ENCODE measurements at places on chromosomes 3 and 15.

- DNase-seq: no peak
Observed at GRCh38 chr3:68515237-68515636, 417.1 kb downstream of the TAFA4 start.

- DNase-seq: no peak
Observed at GRCh38 chr3:151560738-151561137, 99.9 kb upstream of the IGSF10 start.

- no peak for DNase-seq
Observed at GRCh38 chr3:148457886-148458285, 239.8 kb upstream of the AGTR1 start.

DNA sequence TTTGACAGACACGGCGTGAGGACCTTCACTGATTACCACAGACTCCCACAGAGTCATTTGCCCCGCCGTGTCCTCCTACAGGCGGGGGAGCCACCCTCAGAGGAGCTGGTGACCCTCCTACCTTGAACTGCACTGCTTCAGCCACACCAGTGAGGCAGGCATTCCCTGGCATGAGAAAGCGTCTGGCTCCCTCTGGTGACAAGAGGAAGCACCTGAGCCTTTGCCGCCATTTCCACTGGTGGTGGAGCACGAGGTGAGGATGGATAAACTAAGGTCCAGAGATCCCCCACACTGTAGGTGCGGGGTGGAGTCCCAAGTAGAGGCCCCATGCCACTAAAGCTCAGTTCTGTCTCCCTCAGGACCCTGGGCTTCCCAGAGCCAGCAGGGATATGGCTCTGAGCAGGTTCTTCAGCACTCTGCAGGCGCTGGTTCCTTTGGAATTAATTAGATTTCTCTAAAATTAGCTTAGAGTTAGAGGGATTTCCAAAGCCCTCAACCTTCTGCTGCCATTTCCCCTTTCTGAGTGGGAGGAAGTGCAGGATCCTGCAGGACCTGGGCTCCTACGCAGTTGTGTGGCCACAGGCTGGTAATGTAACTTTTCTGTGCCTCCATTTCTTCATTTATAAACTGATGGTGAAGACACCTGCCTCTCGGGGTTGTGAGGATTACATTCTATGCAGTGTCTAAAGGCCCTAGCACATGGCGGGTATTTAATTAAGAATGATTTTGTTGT lies 224.0 kb downstream of the SLCO3A1 start:
- DNase-seq: peak; percentile 36

GRCh38 chr15:96331144-96331944 lies 844 bp downstream of the NR2F2 start:
- DNase-seq: no peak

DNA sequence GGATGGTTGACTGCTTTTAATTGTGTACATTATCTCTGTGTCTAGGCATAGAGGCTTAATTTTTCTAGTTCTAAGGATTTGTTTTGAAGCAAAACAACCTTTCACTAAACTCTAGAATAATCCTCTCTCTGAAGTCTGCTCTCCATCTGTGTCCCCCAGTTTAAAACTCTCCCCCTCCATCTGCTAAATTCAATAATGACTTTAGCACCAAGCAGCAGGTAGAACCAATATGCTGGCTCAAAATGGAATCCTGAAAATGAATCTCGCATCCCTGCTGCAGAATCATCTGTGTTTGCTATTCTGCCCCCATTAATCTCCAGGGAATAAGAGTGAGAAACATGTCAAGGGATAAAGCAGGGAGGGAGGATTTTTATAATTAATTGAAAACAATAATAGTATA lies 111.8 kb downstream of the TUSC7 start:
- no peak for DNase-seq

GRCh38 chr15:40452296-40453090 lies 11.7 kb downstream of the BAHD1 start:
- DNase-seq: no peak

GRCh38 chr3:11719406-11720303 lies 75.9 kb upstream of the VGLL4 start:
- DNase-seq: peak; percentile 71

GRCh38 chr3:143526011-143526545 lies 322.2 kb downstream of the SLC9A9 start:
- DNase-seq: no peak

DNA sequence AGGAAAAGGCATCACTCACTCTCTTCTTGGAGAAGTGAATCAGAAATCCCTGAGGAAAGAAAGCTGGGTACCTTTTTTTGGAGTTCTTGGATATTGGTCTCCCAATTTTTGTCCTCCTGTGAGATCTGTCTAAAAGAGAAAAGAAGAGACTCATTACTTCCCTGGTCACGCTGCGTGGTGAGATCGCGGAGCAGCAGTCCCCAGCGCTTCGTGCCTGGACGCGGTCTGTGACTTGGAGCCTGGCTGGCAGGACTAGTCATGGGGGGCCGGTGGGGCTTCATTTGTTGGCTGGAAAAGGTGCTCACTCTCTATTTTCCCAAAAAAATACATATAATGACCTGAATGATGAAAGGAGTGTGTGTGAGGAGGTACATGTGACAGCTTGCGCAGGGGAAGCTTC lies 144.0 kb downstream of the OCA2 start:
- DNase-seq: no peak

GRCh38 chr3:51657234-51657633 lies 13.8 kb upstream of the TEX264 start:
- no peak for DNase-seq

DNA sequence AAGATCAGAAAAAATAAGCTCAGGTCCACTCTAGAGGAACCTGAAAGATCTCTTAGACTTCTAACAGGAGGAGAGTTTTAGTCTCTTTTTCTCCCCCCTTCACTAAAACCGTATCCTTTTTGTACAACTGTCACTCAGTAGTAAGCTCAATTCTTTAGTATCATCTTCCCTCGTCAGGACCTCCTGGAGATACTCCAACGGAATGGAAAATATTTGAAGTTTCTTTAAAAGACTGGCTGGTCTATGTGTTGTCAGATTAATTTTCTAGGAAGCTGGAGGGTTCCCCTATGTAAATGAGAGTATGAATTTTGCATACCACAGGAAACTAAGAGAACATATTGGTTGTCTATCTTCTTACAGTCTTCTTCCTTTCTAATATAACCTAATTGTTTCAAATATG lies 747.7 kb upstream of the CBLB start:
- no peak for DNase-seq

DNA sequence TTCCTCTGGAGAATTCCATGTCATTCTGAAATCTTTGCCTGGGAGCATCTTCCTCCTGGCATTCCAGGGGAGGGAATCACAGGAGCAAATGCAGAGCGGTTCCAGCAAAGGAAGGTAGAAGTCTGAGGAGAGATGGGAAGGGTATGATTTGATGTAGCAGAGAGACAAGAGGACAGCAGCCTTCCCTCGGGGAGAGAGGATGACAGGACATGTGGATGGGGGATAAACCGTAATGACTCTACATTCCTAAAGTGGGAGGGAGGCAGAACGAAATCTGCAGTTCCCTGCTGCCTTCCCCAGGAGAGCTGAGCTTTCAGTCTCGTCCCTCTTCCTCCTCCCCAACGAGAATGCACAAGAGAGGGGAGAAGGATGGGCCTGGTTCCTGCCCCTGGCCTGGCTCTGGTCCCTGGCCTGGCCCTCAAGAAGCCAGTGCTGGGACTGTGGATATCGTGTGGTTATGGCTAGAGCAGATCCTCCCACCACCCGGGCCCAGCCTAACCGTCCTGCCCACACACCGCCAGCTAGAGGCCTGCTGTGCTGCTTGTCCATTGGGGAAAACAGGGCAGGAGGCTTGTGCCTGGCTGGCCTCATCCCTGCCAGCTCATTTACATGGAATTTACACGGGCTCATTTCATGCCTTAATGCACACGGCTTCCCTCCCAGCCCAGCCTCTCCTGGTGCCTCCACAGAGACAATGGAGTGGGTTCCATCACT lies 26.6 kb downstream of the SEMA7A start:
- DNase-seq: no peak

DNA sequence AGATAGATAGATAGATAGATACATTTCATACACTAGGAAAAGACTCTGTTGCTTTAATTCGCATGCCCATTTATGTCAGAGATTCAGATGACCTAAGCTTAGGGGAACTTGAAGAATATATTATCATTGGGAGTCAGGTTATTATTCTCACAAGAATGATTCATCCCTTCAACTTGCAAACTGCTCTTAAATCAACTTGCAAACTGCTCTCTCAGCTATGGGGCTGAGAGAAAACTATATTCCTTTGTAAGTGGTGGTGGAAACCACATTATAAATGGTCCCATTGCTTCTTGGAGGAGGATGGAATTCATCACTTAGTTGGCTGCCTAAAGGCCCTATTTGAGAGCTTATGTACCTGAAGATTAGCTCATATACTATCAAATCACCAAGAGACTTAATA lies 160.9 kb upstream of the STAC start:
- DNase-seq: no peak

DNA sequence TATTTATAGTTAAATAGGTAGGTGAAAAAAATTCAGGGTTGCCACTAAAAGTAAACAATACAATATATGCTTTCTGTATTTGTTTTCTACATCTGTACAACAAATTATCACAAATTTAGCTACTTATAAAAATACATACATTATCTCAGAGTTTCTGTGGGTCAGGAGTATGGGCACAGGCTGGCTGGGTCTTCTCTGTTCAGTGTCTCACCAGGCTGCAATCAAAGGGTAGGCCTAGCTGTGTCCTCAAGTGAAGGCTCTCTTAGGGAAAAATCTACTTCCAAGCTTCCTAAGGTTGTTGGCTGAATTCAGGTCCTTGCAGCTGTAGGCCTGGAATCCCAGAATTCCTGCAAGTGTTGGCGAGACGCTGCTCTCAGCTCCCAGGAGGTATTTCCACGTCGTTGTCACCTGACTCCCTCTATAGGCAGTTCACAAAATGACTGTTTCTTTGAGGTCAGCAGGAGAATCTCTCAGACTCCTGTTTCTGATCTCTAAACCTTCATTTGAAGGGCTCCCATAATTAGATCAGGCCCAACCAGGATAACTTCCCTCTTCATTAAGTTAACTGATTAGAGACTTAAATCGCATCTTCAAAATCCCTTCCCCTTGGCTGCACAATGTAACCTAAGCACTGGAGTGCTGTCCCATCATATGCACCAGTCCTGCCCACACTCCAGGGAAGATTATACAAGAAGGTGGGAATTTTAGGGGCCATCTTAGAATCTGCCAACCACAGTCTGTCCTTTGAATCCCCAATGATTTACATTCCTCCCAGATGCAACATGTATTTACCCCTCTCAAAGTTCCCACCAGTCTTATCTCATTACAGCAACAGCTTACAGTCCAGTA lies 296.6 kb downstream of the SUCLG2 start:
- DNase-seq: no peak

- DNase-seq: no peak
Observed at GRCh38 chr3:115977866-115978265, 354.6 kb downstream of the GAP43 start.

- DNase-seq: no peak
Observed at GRCh38 chr15:40501487-40501886, 30.7 kb downstream of the CHST14 start.

DNA sequence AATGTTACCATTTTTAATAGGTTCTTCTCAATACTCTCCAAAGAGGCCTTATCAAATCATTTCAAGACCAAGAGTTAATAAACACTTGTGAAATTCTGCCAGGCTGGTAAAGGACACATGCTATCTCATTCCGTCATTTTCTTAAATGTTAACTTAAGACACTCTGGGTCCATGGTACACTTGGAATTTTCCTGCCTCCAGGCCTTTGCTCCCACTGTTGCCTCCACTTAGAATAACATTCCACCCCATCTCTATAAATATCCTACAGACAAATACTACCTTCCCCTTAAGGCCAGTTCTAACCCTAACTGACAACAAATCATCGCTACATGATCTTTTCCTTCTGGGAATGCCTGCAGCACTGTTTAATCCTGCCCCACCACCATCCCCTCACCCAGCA lies 24.1 kb downstream of the MAGI1 start:
- DNase-seq: no peak

DNA sequence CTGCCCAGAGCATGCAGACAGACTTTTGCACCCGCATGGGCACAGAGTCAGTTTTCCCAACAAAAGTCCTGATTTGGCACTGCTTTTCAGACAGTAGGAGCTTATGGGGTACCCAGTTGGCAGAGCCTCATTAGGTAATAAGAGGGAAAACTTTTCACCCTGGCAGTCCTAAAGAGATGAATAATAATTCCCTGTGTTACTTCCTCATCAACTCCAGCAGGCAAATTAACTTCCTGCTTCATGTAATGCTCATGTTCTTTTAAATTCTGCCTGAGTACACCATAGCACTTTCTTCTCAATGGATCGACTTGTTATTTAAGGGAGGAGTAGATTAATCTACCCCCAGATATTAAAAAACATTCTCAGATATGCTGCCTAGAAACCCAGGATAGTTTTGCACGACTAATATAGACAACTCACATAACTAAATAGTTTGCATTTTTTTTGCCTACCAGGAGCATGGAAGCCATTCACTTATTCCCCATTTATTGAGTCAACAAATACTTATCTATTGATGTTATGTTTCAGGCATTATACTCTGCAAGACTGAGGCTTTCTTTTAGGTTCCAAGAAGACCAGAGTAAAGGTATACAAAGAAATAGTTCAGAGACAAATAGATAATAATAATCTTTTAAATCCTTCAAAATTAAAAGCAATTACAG lies 214.5 kb downstream of the KCNMB2 start:
- no peak for DNase-seq

DNA sequence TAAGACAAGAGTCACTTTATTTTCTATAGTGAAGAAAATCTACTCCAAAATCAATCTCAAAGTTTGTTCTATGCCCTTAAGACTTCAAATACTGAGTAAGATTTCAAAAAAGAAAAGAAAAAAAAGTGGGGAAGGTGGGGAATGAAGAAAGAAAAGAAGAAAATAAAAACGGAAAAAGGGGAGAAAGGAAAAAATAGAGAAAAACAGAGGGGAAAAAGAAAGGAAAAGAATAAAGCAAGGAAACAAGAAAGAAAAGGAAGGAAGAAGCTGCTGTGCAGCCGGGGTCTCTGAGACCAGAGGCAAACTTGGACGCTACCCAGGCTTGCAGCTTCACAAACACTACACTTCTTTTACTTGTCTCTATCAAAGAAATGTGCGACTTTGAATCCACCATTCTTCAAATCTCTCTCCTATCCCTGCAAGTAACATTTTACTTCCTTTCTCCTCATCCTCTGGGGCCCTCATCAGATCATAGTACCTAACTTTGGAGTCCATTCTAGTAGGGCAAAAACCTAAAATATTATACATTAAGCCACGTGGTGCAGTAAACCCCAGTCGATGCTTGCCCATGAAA lies 279.8 kb downstream of the FOXP1 start:
- no peak for DNase-seq

Measured in activated T-helper 1 cell treated with anti-CD3 and anti-CD28 coated beads, Interleukin-2, amount 50 U/mL, for 16 hours (primary cell).